ENCODE measurements at places on chromosomes 3 and 15.

DNA sequence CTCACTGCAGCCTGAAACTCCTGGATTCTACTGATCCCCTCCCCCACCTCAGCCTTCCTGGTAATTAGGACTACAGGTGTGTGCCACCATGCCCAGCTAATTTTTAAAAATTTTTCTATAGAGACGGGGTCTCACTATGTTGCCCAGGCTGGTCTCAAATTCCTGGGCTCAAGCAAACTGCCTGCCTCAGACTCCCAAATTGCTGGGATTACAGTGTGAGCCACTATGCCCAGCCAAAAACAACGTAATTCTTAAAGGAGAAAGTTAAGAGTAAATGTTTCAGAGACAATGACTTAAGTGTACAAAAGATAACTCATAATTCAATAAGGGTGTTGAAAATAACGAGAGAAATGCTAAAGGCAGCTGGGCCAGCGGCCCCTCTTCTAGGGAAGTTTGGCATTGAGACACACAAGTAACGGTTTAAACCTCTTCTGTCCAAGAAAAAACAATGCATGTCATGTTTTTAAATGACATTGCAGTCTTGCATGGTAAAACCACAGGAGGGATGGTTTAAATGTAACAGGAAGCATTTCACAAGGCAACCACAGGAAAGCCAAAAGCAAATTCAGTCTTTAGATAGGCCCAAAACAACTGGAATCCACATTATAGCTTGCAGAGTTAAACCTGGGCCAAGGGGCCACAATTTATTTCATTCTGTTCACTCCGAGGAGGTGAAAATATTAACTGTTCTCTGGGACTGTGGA, 5.1 kb downstream of the PROK2 start:
- peak; percentile 64 for DNase-seq

- DNase-seq: no peak
These were observed 394.2 kb upstream of the EPHA3 start for GRCh38 chr3:88713233-88713691.

GRCh38 chr3:128725547-128726022, 398 bp upstream of the RAB7A start:
- DNase-seq: no peak

- no peak for DNase-seq
These were observed 30.5 kb downstream of the KLF13 start for GRCh38 chr15:31357148-31357547.

GRCh38 chr3:60854791-60855190, 396.5 kb downstream of the FHIT start:
- no peak for DNase-seq

DNA sequence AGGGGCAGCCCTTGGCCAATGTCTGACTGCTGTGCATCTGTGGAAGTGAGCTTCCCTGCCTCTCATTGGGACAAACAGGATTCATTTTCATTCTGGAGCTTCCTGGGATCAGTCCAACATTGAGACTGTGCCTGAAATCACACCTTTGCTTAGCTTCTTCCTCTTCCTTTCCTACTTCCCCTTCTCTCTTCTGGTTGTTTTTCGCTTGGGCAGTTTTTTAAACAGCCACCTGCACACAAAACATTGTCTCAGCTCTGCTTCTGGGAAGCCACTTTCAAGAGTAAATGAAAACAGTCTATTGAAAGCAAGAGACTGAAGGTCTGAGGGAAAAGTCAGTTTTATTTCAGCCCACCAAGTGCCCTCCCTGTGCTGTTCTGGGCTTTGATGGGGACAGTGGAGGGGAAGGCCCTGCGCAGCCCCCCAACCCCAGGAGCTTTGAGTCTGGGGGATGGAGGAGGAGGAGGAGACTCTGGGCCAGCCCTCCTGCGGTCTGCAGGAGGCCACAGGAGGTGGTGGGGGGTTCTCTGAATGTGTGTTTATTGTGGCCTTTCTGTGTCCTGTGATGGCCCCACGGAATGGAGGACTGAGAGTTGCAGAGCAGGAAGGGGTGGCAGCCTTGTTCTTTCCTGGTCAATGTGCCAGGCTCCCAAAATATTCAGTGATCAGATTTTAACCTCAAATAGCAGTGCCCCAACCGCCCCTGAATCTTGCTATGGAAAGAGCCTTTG, 7.8 kb upstream of the ISLR2 start:
- no peak for DNase-seq

DNA sequence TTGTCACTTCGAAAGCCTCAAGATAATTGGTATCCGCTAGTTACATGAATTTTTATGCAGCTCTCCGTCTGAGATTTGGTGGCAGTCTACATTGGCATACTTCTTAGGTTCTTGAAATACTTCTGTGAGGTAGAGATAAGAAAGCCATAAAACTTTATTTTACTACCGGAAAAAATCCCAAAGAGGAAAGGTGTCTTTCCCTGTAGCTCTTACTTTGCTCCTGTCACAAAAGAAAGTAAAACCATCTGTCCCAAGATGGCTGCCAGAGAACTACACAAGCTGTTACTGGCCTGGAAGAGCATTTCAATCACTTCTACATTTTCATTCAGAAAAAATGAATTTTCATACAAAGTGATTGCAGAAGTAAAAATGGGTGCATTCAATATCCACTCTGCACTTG, 214.8 kb upstream of the ST8SIA2 start:
- DNase-seq: no peak

DNA sequence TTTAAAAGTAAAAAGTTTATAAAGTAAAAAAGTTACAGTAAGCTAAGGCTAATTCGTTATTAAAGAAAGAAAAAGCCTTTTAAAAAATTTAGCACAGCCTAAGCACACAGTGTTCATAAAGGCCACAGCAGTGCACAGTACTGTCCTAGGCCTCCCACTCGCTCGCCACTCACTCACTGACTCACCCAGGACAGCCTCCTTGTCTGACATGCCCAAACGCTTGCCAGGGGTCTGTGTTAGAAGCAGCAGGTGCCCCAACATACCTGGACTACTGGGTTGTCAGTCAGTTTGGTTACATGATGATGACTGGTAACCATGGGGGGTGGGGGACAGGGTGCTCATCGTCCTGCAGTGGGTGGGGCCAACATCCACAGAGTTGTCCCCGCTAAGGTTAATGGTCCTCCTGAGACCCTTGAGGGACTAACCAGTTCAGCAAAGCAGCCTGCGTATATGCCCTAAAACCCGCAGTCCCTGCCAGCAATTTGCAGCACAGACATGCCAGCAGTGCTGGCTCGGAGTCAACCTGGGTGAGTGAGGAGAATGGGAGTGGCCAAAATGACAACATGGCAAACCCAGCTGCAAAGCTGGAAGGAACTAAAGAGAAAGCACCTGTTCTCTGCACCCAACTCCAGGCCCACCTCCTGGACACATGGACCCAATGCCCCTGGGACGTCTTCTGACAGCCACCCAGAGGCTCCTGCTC, 49.2 kb downstream of the CYFIP1 start:
- DNase-seq: no peak

DNA sequence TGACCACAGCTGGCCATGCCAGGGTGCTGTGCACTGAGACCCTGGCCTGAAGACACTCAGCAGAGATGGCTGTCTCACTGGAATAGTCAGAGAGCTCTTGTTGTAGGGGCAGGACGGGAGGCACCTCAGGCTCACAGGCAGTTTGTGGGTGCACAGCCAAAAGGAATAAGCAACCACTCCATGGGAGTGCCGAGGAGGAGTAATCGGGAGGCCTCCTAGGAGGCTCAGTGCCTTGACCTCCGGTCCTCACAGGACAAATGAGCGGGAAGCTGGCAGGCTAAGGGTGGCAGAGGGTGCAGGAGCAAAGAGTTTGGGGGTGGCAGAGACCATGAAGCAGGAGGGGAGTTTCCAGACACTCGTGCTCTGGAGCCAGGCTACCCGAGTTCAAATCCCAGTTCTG, 81.7 kb downstream of the SMAD6 start:
- no peak for DNase-seq

- no peak for DNase-seq
These were observed 47.6 kb downstream of the TIPARP start for GRCh38 chr3:156721687-156722618.

- no peak for DNase-seq
These were observed 236.3 kb downstream of the NFKBIZ start for GRCh38 chr3:102085431-102086176.

DNA sequence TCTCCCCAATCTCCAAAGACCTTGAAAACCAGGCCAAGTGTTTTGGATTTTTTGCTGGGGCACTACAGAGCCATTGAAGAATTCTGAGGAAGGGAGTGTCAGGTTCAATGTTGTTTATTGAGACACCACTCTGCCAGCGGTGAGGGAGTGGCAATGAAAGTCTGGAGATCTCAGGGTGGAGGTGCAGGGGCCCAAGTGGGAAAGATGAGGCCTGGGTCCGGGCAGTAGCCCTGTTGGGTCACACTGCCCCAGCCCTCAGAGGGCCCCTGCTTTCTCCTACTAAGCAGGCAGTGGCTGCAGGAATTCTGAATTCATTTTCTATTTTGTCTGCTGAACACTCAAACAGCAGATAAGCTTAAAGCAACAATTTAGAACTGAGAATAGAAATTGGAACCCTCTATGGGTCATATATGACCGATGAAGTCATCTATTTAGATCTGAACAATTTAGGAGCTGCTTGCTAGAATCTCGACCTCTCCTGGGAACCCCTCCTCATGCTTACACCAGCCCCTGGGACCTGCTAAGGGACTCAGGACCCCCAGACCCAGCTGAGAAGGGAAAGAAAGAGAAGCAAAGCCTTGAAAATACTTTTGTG, 17.9 kb downstream of the HRH1 start:
- DNase-seq: no peak

DNA sequence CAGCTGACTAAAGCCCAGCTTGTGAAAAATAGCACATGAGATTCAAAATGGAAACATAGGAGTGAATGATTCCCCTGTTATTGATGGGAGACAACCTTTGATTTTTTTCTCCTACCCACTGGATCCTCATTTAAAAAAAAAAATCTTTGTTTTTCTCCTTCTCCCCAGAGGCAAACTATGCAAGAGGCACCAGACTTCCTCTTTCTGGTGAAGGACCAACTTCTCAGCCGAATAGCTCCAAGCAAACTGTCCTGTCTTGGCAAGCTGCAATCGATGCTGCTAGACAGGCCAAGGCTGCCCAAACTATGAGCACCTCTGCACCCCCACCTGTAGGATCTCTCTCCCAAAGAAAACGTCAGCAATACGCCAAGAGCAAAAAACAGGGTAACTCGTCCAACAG, 2.6 kb downstream of the CACNA1D start:
- DNase-seq: no peak

DNA sequence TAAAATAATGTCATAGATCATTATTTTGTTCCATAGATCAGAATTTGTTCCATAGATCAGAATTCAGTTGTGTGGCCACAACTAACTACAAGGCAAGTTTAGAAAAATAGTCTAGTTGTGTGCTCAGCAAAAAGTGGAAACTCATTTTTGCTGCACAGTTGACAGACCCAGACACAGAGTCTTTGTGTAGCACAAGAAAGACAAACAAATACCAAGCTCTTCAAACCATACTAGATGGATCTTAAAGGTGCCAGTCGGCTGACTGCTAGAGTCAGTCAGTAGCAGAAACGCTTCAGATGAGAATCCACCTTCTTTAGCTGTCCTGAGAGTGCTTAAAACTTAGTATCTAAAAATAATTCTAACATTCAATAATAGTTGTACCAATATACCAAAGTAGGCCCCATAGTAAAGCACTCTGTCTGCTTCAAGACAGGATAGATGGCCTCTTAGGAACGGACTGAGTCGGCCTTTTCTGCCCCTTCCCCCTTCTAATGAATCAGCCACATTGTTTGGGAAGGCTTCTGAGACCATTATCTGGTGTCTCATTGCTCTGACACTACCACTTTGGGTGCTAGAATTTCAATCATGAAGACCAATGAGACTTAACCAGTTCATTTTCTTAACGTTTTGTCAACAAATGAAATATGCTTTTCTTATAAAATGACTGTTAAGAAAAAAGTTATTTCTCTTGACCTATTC, 27.7 kb upstream of the SLC4A7 start:
- DNase-seq: no peak

- DNase-seq: no peak
These were observed 377.2 kb upstream of the SGO1 start for GRCh38 chr3:20563251-20563650.

DNA sequence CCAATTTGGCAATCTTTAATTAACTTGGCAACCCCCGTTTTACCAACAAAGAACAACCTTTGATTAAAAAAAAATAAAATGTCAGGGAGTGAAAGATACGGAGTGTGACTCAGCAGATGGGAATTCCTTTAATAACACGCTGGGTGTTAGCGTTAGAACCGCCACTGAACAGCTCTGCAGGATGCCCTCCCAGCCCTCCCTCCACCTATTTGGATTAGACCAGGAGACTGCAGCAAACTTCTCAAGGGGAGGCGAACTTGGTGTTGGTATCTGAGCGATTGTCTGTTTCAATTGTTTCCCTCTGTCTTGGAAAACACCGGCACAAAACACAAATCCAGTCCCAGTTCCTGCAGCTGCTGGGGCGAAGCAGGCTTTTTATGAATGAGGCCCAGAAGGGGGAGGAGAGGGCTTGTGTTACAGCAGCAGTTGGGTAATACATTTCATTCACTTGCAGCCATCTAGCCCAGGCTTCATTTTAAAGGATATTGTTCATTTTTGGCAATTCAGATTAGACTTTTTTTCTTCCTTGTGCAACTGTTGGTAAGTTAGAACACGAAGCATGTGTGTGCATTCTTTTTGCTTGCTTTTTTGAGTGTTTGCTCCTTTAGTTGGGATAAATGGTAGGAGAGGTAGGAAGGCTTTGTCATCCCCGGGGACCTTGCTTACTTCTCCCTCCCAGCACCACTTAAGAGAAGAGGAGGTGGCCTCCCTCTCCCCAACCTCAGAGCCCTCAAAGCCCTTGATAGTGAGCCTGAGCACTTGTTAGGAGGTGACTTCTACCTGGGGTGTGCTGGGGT, 152.3 kb downstream of the IGF1R start:
- no peak for DNase-seq

DNA sequence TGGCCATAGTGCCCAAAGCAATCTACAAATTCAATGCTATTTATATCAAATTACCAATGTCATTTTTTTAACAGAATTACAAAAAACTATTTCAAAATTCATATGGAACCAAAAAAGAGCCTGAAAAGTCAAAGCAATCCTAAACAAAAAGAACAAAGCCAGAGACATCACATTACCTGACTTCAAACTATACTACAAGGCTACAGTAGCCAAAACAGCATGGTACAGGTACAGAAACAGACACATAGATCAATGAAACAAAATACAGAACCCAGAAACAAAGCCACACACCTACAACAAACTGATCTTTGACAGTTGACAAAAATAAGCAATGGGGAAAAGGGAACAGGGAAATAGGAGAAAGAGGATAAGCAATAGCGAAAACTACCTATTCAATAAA, 26.6 kb upstream of the THSD4 start:
- no peak for DNase-seq
